ENCODE measurements at places on chromosomes 1 and 21.

DNA sequence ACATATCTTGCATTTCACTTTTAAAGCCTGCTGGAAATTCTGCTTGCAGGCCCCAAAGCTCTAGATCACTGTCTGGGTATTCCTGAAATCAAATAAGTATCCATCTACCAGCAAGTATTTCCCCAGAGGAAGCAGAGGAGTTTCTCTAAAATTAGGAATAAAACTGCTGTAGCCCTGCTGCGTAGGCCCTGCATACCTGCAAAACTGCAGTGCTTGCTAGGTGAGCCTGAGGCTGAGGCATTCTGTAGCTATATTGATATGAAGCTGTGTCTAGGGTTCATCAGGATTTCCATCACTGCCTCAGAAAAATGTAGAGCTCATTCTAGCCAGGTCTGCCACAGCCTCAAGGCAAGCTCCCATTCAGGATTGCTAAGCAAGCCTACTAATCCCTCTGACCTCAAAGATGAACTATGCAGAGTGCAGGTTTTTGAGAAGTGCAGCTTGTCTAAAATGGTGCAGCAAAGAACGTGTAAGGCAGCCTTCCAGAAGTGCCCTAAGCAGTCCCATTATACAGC is 28.7 kb downstream of the NPHS2 start:
- no peak for DNase-seq

DNA sequence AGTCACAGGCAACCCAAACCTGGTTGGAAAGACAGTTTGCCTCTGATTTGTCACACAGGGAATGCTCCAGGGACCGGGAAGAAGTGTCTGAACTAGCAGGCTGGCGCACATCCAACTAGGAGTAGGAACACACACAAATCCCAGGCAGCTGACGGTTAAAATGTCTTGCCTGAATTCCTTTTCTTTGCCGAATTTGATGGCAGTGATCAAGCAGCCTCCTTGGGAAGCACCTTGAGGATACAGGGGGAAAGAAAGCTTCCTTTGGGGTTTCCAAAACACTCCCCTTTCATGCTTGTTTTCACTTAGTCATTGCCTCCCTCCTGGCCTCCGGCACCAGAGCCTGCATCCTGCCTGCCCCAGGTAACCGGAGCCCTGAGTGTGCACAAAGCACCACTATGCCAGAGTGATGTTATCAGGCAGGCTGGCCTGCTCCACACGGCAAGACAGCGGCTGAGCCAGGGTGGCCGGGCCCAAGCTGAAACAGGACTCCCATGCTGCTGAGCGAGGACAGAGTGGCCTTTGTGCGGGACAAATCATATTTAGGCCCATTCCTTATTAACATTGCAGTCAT is 193.8 kb downstream of the LMX1A start:
- DNase-seq = no peak

GRCh38 chr1:29711582-29712283 is 475.4 kb downstream of the PTPRU start:
- peak; percentile 21 for DNase-seq

GRCh38 chr1:11134251-11134897 is 34.7 kb upstream of the EXOSC10 start:
- no peak for DNase-seq

GRCh38 chr21:43994085-43994484 is 18.0 kb upstream of the TRAPPC10 start:
- no peak for DNase-seq

All from stimulated activated CD4-positive, alpha-beta T cell treated with anti-CD3 and anti-CD28 coated beads, Interleukin-12 subunit alpha, Interleukin-12 subunit beta, amount 100 ng/mL, for 24 hours (primary cell).